Right cardiac atrium (tissue), 5 donors: ENCODE measurements at places on chromosomes 7 and 10. TPM values are rescaled to one million over a fixed set of nuclear protein-coding genes. Genes with fewer than 3 reads are reported as not detected.

The CUBN gene
- 0.78 TPM for total RNA-seq

DNA sequence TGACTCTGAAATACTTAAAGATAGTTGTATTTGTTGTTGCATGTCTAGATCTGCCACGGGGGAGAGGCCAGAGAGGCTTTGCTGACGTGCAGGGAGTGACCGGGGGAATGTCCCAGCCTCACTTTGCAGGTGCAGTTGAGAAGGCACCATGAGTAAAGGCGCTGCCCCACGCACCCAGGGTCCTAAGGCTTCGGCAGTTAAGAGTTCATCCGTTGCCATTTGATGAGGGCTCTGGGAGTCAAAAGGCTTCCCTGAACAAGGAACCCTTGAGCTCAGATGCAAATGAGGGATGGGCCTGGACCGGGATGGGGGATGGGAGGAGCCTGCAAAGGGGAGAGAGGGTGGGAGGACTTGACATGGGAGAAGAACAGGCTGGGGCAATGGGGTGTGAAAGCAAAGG is 20.4 kb downstream of the PPP2R2D start:
- DNase-seq, result no peak

The PYROXD2 gene
- total RNA-seq, result 6.9 TPM

The TRPV5 gene
- not detected for total RNA-seq

The IFIT3 gene
- 14.9 TPM for total RNA-seq

The SYNPO2L gene
- total RNA-seq, result 210 TPM

- DNase-seq, result no peak
Measured at GRCh38 chr7:98995111-98995510, 116.8 kb downstream of the TRRAP start.

GRCh38 chr7:3321745-3322144 is 20.7 kb downstream of the SDK1 start:
- no peak for DNase-seq

DNA sequence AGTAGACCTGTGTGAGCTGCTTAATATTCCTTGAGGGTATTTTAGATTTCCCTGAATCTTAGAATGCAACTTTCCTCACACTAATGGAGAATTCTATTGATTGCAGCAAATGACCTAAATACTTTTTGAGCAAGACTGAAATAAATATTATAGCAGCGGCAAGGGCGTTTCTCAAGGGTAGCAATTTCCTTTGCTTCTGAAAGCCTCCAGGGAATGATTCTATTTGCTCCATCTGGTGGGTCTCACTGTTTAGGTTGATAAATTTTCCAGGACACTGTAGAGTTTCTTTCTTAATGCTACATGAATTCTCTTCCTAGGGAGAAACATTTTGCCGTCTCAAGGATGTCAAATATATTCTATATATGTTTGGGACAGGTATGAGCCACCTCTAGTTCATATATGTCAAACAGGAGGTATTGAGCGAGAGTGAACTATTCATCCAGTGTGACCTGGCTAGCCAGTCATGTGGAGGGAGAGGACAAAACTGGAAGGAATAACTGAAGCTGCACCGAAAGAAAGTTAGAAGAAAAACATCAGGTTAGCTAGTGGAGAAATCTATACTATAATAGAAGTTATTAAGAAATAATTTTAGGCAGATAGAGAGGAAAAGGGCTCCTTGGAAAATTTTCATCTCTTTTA is 57.9 kb upstream of the FZD8 start:
- DNase-seq, result no peak

The LIPK gene
- not detected for total RNA-seq

- no peak for DNase-seq
Measured at GRCh38 chr7:97601931-97602457, 129.9 kb upstream of the TAC1 start.

The FAM25G gene
- not detected for total RNA-seq

The ZNF736 gene
- 7.7 TPM for total RNA-seq

GRCh38 chr10:61902445-61903220 is 1.1 kb downstream of the ARID5B start:
- DNase-seq, result peak; percentile 47

GRCh38 chr10:75532253-75532924 is 101.0 kb downstream of the LRMDA start:
- DNase-seq, result no peak

The FAM237B gene
- total RNA-seq, result not detected

The FRAT2 gene
- 7.4 TPM for total RNA-seq

- DNase-seq, result no peak
Measured at GRCh38 chr7:135074531-135074930, 73.3 kb upstream of the TMEM140 start.

The AHR gene
- total RNA-seq, result 30.3 TPM

DNA sequence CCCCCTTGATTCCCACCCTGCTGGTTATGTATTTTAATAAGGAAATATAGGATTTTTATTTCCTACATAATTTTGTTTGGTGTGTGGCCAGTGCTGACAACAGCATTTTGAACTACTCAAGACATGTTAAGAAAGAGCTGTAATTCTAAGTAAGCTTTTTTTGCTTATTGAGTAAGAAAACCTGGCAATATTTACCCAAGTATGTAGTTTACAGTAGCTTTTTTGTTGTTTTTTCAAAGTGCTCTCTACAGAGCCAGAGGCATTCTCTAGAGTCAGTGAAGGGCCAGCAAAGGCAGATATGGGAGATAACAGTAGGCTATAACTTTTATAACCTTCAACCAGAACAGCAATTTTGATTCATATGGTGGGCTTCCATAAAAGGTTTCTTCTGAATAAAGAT is 63.2 kb upstream of the TMEM168 start:
- DNase-seq, result no peak

DNA sequence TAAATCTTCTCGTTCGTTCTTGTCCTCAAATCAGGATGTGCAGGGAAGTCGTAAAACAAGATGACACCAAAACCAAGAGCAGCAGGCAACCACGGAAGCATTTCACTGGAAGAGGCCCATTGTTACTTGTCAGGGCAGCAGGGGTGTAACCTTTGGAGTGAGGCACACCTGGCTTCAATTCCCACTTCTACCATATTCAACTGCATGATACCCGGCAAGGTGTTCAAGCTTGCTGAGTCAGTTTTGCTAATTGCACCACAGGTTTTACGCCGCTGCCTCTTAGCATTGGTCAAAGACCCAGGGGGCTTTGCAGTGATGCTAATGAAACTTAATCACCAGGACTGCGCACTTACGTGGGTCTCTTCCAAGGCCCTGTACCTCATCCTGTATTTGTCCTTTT is 50.0 kb upstream of the PTER start:
- no peak for DNase-seq

The ATG9B gene
- not detected for total RNA-seq

- DNase-seq, result no peak
Measured at GRCh38 chr10:132617737-132618052, 80.1 kb downstream of the INPP5A start.

- no peak for DNase-seq
Measured at GRCh38 chr10:21604651-21605050, 70.6 kb downstream of the MLLT10 start.

DNA sequence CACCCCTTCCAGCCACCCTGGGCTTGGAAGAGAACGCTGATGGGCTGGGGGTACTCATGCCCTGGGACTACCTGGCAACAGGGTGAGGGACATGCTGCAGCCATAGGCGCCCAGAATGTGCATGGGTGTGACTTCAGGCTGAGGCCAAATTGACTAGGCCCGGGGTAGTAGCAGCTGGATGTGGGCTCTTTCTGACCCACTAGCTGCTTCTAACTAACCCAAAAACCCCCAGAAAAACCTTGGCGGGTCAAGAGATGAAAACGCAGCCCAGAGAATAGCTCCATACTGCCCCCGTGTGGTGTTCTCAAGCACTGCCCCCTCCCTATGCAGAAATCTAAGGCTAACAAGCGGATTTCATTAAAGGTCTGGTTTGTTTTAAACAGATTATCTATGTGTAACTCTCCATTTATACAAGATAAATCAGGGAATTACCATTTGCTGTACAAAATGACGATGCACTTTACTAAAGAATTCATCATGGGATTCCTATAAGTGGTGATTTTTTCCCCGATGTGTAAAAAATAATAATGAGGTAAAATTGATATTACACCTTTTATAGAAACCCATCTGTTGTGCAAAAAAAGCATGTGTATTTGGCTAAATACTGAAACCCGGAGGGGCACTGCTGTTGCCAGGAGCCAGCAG is 4.2 kb downstream of the SMARCD3 start:
- DNase-seq, result peak; percentile 73

DNA sequence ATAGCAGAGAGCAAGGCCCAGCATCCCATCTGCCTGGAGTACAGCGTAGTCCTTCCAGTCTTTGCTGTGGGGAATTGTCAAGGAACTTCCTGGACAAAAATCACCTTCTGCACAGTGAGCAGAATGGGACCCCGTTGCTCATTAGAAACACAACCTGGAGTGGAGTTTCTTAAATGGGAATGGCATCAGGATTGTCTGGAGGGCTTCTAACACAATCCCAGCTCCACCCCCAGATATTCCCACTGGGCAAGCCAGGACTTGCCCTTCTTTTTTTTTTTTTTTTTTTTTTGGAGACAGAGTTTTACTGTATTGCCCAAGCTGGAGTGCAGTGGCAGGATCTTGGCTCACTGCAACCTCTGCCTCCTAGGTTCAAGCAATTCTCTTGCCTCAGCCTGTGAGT is 356.4 kb downstream of the GALNT17 start:
- no peak for DNase-seq

GRCh38 chr10:107826171-107826570 is 661.7 kb upstream of the SORCS1 start:
- peak; percentile 11 for DNase-seq

The SRRM3 gene
- total RNA-seq, result 20.6 TPM

The PTPRZ1 gene
- total RNA-seq, result 1.5 TPM

The UBTD1 gene
- 26.6 TPM for total RNA-seq

- DNase-seq, result no peak
Measured at GRCh38 chr10:83312570-83312969, 826.7 kb upstream of the GHITM start.

The TAS2R41 gene
- not detected for total RNA-seq

DNA sequence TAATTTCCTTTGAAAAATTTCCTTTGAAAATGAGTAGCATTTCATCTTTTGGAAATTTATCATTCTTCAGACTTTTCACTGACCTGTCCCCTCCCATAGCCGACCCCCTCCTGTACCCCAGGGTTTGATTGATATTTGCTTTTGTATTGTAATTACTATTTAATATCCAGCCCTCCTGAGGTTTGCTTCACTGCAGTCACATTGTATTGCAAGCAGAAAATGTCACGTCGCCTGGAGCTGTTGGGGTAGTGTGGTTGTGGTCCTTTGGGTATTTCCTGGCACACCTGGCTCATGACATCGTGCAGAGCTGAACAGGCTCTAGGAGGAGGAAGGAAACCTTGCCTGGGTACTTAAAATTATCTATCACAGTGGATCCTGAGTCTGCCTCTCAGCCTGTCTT is 116.1 kb downstream of the INSYN2A start:
- no peak for DNase-seq

GRCh38 chr10:56317603-56318002 is 43.5 kb downstream of the ZWINT start:
- no peak for DNase-seq

DNA sequence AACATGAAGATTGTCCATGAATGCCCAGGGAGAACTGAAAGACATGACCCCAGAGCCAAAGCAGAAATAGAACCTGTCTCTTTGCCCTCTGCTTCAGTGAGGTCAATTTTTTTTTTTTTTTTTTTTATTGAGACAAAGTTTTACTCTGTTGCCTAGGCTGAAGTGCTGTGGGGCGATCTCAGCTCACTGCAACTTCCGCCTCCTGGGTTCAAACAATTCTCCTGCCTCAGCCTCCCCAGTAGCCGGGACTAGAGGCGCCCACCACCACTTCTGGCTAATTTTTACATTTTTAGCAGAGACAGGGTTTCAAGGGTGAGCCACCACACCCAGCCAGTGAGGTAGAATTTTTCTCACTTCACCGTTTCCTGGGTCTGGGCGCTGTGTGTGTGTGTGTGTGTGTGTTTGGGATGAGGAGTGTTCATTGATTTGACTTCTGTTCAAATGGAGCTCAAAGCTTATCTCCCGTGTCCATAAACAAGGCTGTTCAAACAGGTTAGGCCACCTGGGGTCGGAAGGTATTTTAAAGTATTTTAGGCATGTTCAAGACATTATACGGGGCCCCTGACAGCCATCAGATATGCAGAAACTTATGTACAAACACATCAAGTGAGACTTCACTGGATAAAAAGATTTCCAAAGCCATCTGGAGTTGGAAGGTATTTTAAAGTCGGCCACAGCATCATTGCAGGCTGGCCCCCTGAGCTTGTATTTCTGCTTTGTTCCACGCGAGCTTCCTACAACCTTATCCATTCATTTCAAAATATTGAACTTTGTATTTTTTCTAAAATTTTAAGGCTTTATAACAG is 93.8 kb downstream of the MAP3K8 start:
- DNase-seq, result no peak

GRCh38 chr7:66549466-66549865 is 79.2 kb upstream of the KCTD7 start:
- DNase-seq, result no peak

- no peak for DNase-seq
Measured at GRCh38 chr7:136012238-136012637, 35.1 kb upstream of the MTPN start.

The CSGALNACT2 gene
- total RNA-seq, result 17.2 TPM

The CDC14C gene
- not detected for total RNA-seq

The HPSE2 gene
- not detected for total RNA-seq

The AKR1C1 gene
- 176 TPM for total RNA-seq

- no peak for DNase-seq
Measured at GRCh38 chr7:158975526-158976467, 119.4 kb downstream of the DYNC2I1 start.

DNA sequence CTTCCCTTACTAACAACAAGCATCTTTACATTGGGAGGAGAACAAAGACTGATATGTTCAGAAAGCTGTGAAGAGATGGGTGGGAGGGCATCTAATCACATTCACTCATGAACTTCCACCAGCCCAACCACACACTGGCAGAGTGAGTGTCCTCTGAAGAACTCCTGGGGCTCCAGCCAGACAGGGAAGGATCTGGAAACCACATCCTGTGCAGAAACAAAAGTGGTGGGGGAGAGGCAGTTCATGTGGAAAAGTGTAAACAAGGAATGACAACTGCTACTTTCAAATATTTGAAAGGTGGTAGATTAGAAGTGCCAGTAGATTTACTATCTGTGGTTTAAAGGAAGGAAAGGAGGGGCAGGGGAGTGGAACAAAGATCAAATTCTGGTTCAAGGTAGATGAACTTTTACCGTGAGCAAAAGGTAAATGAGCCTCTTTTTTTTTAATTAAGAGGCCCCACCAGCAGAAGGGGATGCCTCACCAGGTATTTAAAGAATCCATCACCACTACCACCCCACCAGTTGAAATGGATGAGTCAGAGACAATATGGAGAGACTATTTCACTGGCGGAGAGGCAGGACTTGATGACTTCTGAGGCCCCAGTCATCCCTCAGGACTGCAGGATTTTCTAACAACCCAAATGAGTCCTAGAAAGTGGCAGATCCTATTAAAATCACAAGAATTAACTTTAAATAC is 34.5 kb downstream of the GOT1 start:
- no peak for DNase-seq

DNA sequence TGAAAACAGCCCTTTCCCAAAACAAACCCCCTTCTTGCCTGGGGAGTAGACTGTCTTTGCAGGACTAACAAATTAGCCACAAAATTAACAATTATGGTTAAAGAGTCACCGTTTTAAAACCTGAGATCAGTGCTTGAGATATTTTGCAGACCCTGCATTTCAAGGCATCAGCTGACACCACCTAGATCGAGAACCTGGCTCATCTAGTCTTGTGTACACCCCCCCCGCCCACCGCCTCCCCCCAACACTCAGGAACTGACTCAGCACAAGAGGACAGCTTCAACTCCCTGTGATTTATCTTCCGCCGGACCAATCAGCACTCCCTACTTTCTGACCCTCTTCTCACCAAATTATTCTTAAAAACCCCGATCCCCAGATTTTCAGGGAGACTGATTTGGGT is 737.1 kb downstream of the PHTF2 start:
- no peak for DNase-seq

- no peak for DNase-seq
Measured at GRCh38 chr10:69574571-69574978, 1.4 kb upstream of the NEUROG3 start.
